NCI-H510A (cell line): ENCODE measurements at places on chromosomes 3 and 15.

DNA sequence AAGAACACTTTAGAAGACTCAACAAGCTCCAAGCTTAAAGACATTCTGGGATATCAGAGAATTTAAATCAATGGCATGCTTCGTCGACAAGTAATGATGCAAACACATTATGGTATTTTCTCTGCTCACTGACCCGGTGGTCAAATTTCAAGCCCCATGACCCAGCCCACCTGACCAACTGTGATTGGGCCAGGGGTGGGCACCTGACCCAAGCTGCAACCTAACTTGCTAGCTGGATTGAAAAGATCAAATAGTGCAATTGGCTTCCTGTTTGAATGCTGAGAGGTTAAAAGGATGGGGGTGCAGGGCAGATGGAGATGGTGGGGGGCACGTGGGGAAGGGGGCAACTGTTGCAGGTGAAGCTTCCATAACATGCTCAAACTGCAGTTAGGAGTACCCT lies 250.4 kb downstream of the CLSTN2 start:
- no peak for DNase-seq

- DNase-seq: no peak
Measured at GRCh38 chr15:66401130-66402021, 14.7 kb downstream of the MAP2K1 start.

DNA sequence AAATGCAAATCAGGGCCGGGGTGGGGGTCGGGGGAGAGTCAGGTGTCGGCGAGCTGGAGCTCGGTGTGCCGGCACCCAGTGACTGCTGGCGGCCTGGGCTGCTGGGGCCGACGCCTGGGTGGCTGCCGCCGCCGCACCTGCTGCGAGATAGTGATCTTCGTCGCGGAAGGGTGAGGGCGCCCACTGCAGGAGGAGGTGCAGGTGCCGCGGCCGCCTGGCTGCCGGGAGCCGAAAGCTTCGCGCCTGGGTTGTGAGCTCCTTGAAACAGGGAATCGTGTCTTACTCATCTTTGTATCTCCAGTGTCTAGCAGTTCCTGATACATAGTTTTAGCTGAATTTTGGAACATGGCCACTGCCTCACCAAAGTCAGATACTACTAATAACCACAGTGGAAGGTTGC lies 64.0 kb upstream of the CPOX start:
- peak; percentile 8 for DNase-seq

DNA sequence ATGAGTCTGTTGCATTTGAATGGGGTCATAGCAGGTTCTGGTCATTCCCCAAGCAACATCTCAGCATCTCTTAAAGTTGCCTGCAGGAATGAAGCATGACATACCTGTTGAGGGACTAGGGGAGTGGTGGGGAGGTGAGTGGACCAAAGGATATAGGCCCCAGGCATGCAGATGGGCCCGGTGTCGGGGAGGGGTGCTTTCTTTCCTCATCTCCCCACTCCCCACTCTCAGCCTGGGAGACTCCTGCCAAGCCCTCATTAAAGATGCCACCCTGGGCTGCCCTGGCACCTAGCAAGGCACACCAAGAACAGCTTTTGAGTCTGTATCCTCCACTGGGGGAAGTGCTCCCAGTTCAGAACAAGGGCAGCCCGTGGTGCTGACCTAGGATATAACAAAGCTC lies 54.2 kb downstream of the GRIP2 start:
- no peak for DNase-seq

DNA sequence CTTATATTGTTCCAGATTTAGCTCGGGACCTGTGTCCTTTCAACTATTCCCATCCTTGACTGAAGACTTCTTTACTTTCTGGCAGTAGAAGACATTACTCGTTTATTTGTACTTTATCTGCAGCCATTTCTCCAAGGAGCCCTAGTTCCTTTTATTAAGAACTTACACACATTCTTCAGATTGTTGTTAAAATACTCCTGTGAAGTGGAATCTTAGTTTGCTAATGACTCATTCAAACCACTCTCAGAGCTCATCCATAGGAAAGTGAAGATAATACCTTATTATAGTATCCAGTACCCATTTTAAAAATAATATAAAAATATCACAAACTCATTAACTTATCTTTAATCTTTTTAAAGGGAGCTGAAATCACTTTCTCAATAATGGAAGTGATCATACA lies 63.5 kb downstream of the C3orf70 start:
- DNase-seq: no peak

DNA sequence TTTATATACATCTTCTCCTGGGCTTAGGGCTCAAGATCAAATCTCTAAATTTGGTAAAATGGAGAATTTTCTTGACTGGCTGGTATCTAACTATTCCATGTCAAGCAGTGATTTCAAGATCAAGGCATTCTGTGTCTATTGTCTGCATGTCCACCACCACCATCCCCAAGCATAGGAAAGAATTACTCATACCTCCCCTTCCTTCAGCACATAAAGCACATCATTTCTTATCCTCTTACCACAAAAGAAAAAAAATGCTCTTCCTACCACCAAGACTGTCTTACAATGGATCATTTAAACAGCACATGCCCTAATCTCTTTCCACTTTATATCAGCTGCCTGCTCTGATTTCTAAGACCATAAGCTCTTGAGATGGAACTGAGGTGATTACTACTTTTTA lies 470.5 kb upstream of the THBS1 start:
- DNase-seq: no peak
